ENCODE measurements at places on chromosomes 13 and 19.

DNA sequence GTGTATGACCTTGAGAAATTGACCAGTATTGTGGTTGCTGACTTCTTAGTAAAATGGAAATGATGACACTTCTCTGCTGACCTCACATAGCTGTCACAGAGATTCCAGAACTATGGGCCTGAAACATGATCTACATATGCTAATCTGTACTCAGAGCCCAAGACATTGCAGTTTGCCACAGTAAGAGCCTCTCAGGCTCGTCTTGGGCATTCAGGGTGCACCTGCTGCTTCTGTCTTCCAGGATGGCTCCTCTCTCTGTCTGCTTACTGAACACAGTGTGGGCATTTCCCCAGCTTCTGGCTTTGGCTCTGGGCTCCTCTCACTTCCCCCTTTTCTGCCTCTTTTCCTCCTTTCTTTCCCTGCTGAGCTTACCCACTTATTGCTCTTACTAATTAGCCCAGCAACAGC lies 22.3 kb upstream of the SLC46A3 start:
- no peak for DNase-seq

DNA sequence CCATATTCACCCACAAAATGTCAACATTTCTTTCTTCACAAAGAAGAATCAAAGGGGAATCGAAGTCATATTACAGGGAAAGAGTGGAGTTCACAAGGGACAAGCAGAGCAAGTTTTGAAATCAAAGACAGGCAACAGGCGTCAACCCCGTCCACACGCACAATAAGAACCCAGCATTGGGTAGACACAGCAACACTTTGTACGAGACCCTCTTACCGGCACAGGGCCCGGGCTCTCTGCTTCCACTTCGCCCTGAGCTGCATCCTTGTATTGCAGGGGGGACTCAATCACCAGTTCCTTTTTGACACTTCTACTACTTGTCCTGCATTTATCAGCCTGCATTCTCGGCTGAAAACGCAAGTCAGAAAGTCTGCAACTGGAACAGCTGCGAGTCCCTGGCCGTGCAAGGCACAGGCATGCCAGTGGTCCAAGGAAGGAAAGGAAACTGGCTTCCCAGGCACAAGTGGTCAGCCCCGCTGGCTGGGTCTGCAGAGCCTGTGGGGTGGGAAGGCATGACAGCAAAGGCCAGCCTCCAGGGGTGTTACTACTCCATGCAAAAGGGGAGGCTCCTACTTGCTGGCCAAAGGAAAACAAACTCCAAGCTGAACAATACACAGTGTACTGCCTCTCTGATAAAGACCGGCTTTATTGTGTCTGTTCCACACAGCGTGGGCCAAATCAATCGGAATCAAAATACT lies at the start of gene DOCK9:
Gene DOCK9 (minus strand): TSS at position 497 of the 698 bp plus-strand sequence. CDS start 155 bp downstream, at position 342.
- peak; percentile 22 for DNase-seq

GRCh38 chr13:99980201-99980823 lies 1.3 kb upstream of the ZIC2 start:
- peak; percentile 62 for DNase-seq

DNA sequence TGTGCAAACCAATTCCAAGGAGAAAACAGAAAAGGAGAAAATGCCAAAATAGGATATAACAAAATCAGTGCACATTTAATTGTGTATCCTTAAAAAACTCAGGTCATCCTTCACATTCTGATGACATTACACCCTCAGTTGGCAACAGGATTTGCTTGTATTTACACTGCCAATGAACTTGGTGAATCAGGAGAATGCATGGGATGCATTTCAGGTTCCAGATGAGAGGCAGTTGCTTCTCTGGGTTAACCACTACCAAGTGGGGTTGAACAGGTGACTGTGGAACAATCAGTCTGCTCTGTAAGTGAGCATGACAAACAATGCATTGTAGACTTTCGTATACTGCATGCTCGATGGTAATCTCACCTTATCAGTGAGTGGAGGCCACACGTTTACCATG lies 79.1 kb downstream of the STARD13 start:
- no peak for DNase-seq

GRCh38 chr13:94325650-94326049 lies 153.8 kb downstream of the DCT start:
- DNase-seq: no peak

DNA sequence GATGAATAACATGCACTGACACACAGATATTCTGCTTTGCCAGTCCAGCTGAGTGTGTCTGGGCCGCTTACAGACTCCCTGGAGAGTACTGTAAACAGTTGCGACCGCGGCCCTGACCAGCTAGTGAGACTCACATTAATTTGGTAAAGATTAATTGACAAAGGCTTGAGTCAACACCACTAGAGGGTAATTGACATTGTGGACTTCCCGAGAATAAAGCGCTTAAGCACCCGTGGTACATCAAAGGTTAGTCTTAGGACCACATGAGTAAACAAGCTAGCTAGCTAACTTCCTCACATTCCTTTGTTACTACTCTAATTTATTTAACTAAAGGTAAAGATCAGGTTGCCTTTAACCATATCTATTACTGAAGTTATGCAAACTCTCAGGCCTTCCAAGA lies 624.4 kb upstream of the ARGLU1 start:
- DNase-seq: peak; percentile 4

- DNase-seq: peak; percentile 80
Measured at GRCh38 chr13:27826379-27827353, 34.4 kb downstream of the GSX1 start.

DNA sequence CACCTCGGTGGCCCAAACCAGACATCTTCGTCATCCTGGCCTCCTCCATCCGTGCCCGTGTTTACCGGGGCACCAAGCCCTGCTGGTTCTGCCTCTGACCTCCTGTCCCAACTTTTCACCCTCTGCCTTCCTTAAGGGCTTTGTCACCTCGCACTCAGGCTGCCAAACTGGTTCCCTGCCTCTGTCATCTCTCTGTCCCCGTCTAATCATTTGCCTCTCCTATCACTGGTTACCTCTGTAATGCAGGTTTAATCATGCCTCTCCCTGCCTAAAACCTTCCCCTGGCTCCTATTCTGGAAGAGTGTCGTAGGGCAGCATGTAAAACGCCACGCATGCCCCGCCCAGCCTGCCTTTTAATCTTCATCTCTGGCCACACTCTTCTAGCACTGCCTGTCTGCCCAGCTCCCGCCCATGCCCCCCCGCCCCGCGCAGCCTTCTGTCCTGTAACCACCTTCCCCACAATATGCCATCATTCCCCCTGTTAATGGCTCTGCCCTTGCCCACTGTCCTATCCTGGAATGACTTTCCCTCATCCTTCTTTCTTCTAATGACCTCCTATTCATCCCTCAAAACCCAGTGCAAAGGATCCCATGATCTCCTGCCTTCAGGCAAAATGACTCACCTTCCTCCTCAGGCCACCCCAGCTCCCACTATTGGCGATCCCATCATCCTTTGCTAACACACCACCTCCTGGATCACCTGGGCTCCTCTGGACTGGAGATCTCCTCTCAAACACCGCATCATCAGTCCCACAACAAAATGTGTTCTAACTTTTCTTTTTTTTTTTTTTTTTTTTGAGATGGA lies 66.7 kb downstream of the PEX11G start:
- DNase-seq: peak; percentile 45

- DNase-seq: no peak
Measured at GRCh38 chr13:23843436-23843835, 45.8 kb downstream of the MIPEP start.

DNA sequence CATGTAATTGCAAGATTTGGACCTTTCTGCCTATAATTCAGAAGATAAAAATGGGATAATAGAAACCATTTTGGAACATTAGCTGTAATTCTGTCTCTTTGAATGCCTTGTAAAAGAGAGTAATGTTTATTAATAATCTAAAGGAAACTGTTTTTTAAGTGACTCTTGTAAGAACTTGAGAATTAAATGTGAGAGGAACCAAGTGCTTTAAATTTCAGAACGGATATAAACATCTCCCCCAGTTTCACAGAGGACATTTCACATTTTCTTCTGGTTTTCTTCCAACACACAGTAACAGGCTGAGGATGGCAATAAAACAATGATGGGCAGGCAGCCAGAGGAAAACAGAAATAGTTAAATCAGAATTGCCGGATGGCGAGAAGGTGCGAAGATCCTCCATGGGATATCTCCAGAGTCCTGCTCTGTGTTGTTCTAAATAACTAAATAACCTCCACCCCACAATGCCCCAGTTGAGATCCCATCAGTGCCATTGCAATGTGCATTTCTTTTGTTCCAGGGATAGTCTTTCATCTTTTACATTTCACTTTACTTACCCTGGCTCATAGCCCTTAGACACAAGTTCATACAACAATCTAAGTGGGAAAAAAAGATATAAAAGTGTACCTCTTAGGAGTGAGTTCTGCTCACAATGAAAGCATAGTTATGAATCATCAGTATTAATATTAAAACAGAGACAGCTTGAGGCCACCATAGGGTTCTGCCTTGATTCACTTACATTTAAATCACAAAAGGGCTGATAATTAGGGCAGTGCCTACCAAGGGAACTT lies 73.3 kb downstream of the TNFRSF19 start:
- no peak for DNase-seq

DNA sequence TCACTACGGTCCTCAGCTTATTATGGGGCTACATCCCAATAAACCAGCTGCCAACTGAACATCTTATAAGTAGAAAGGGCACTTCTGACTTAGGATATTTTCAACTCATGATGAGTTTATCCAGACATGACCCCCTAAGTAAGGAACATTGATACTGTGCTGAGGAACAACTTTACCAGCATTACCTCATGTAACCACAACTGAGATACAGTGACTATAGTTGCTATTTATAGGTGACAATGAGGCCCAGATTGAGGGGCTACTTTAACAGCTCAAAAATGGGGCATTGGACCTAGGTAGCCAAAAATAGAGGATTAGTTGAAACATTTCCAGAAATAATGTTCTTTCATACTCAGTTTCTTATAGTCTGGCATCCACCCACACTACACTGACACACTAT lies 26.8 kb downstream of the SKA3 start:
- no peak for DNase-seq

DNA sequence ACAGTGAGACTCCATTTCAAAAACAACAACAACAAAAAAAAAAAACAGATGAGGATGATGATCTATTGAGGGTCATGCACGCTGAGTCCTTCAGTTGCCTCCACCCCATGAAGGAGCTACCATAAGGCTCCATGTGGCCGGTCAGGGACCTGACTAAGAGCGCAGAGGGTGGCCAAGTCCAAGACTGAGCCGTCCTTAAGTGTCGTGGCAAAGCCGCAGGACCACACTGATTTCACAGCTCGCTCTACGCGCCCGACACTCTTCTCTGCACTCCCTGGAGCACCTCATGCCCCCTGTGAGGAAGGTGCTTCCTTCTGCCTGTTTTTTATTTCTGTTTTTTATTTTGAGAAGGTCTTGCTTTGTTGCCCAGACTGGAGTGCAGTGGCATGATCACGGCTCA lies 12.3 kb downstream of the TTYH1 start:
- DNase-seq: no peak

DNA sequence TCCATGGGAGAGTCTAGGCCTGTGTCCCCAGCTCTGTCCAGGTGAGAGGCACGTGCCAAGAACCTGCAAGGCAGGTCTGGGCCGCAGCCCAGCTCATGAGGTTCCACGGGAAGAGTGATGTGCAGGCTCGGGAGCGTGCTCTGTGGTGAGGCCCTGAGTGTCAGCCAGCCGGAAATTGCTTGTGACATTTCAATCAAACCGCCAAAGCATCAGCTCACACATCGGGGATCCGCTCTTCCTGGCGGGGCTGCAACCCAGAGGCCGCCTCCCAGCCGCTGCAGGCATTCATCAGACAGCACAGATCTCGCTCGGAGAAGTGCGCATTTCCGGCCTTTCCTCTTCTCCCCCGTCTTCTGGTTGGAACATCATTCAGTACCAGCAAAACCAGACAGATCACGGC lies 109.3 kb downstream of the KDM4B start:
- DNase-seq: no peak

DNA sequence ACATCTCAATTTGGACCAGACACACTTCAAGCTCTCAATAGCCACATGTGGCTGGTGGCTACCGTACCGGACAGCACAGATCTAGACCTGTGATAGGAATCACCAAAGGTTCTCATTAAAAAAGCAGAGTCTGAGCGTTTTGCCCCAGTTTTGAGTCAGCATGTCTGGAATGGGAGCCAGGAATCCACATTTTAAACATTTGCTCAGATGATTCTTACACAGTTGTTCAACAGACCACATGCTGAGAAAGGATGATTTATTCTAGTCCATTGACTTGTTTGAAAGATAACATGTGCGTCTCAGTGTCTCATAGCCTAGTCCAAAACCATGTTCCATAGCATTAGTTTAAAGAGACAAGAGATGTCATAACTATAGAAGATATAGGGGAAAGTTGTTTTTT lies 53.4 kb downstream of the FLT3 start:
- DNase-seq: no peak

- DNase-seq: no peak
Measured at GRCh38 chr13:63425131-63425530, 2009.5 kb upstream of the PCDH20 start.

DNA sequence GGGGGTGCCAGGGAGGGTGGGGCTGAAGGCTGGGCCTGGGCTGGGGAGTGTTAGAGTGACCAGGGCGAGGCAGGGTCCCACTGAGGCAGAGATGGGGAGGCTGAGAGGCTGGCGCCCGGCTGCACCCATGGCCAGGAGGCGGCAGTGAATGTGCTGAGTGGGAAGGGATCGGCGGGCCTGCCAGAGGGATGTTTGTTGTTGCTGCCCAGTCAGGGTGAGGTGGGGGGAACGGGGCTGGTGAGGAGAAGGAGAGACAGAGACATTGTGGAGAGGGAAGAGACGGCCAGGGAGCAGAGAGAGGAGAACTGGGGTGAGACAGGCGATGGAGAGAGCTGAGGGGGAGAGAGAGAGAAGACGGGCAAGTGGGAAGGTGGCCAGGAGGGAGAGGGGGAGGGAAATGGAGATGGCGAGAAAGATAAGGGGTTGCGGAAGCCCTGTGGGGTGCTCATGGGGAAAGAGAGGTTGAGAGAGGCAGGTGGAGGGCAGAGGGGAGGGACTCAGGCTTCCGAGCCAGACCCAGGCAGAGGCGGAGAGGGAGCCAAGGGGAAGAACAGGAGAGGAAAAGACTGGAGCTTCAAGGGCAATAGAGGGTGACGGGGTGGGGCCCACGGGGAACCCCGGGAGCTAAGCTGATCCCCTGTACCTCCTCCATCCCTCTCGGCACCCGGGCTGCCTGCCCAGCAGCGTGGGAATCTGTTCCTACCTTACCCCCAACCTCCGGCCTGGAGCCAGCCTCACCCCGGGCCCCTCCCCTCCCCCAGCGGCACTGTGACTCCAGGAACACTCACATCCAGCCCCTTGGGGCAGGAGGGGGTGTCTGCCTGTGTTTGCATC lies 690 bp upstream of the B3GNT8 start:
- DNase-seq: no peak

DNA sequence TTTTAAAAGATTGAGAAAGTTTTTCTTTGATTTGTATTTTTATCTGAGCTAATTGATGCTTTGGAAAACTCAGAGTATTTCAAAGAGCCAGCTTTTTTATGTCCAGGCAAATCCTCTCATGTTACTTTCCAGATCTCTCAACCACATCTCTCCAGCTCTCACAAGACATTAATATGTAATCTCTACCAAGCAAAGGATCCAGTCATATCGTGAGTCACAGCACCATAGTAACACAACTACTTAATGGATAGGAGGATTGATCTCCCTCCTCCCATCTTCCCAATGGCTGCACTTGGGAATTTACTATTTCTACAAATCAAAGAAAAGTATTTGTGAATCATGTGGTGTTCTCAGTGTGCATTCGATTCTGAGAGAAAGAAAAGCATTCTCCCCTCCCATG lies 63.3 kb downstream of the POU4F1 start:
- no peak for DNase-seq
